Smooth muscle cell of trachea (primary cell): ENCODE measurements at places on chromosomes 5 and 9. TPM values are rescaled to one million over a fixed set of nuclear protein-coding genes. Genes with fewer than 3 reads are reported as not detected.

RNF208 gene
- 0.15 and 0.50 TPM in 2 replicates for total RNA-seq

PCDHGA2 gene
- total RNA-seq = 3.3 and 6.6 TPM in 2 replicates

PNPLA7 gene
- 1.3 and 2.0 TPM in 2 replicates for total RNA-seq

TNFSF8 gene
- total RNA-seq = not detected in 2 replicates

BTNL8 gene
- not detected in 2 replicates for total RNA-seq

PHF24 gene
- under 0.01 TPM in 1 of 2 replicates, not detected in the other for total RNA-seq

PCDHGA3 gene
- total RNA-seq = 1.3 and 2.6 TPM in 2 replicates

DOCK8 gene
- total RNA-seq = 0.44 and 0.66 TPM in 2 replicates
